ENCODE measurements at places on chromosomes 1 and 21. TPM values are rescaled to one million over a fixed set of nuclear protein-coding genes. Genes with fewer than 3 reads are reported as not detected.

GRCh38 chr1:95196017-95196416, 38.0 kb upstream of the RWDD3 start:
- DNase-seq = no peak

GRCh38 chr1:156822680-156823079, 6.0 kb upstream of the SH2D2A start:
- no peak for DNase-seq

GRCh38 chr1:195472291-195472690, 1135.9 kb downstream of the KCNT2 start:
- DNase-seq = no peak

DNA sequence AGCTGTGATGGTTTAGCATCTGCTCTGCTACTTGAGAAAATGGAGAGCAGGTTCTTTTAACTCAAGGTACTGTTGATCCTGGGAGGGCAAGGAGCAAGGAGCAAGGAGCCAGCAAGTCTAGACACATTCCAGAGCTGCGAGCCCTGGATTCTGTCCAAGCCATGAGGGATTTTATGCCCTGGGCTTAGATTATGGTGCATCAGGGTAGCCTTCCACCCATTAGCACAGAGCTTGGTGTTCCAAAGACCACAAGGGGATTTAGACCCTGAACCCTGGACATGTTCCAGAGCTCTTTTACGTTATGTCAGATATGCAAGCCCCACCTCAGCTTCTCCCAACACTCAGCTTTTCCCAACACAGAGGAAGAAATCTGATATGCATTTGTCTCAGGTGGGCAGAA, 2.0 kb upstream of the OR14I1 start:
- no peak for DNase-seq

DNA sequence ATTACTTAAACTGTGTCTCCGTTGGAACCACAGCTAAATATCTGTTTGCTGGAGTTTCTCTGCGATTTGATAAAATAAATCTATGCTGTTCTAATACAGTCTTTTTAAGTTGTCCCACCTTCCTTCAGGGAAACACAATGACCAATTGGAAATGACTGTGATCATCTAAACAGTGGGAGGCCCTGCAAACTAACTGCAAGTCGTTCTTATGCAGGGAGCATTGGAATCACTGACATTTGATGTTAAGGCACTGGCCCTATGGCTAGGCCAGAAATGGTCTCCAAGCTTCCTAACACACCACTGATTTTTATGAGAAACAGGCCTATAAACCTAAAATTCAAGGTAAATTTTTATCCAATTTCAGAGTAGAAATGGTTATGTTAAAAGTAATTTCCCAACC, 645.2 kb downstream of the LMO4 start:
- no peak for DNase-seq

DNA sequence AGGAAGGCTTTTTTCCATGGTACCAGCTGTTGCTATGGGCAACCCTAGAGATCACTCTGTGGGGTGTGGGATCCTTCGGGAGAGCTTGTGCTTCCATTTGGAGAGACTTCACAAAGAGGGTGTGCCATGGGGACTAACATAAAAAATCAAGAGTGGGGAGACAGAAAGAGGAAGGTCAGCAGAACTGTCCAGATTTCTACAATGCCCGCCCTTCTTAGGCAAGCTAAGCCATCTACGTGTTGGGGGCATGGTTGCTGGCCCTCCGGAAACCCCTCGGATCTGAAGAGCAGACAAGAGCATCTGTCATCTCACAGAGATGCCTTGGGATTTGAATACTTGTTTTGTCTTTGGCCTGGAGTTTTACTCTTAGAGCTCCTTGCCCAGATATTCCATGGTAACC, 83.9 kb upstream of the ZNF648 start:
- DNase-seq = no peak

- no peak for DNase-seq
These were observed 1.3 kb downstream of the PLD5 start for GRCh38 chr1:242522996-242523718.

DNA sequence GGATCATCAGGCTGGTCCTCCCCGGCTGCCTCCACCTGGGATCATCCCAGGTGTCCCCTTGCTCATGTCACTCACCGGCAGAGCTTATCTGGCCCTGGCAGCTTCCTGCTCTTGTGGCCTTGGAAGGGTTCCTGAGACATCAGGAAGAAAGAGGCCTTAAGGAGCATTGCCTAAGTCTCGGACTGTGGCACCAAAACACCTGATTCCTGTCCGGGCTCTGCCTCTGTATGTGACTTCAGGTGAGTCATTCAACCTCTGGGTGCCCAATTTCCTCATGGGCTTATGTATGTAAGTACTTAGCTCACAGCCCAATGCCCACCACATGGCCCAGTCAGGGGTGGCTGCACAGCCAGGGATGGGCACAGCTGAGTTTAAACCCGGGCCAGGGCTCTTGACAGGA, 255.9 kb upstream of the VAMP3 start:
- DNase-seq = no peak

DNA sequence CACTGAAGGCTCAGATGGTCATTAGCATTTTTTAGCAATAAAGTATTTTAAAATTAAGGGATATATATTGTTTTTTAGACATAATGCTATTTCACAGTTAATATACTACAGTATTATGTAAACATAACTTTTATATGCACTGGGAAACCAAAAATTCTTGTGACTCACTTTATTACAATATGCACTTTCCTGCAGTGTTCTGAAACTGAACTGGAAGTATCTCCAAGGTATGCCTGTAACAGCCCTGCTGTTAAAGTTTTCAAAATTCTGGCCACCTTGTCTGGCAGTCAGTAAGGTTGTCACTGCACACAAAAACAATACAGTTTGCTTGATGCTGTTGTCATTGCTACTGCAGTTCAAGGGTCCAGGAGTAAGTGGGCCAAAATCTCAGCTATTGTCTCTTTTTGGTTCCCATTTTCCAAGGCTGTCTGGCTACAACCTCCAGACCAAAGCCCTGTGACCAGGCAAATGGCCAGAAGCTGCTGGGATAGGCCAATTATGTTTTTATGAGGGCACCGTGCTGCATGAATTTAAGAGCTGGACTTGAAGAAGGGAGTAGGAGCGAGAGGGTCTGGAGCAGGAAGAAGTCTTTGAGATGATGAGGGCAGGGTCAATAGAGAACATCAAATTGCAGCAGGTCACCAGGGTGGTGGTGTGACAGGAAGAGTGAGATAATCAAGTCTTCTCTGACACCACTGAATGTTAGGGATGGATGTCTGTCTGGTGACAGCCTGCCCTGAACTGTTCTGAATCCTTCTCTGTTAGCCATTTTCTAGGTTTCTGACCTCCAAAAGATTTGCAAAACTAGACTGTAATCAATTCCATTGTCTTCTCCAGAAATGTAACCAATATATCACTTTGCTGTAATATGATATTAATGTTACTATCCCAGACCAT, 82.3 kb upstream of the CACHD1 start:
- DNase-seq = no peak

GRCh38 chr1:76418531-76418930, 344.0 kb downstream of the ST6GALNAC3 start:
- no peak for DNase-seq

DNA sequence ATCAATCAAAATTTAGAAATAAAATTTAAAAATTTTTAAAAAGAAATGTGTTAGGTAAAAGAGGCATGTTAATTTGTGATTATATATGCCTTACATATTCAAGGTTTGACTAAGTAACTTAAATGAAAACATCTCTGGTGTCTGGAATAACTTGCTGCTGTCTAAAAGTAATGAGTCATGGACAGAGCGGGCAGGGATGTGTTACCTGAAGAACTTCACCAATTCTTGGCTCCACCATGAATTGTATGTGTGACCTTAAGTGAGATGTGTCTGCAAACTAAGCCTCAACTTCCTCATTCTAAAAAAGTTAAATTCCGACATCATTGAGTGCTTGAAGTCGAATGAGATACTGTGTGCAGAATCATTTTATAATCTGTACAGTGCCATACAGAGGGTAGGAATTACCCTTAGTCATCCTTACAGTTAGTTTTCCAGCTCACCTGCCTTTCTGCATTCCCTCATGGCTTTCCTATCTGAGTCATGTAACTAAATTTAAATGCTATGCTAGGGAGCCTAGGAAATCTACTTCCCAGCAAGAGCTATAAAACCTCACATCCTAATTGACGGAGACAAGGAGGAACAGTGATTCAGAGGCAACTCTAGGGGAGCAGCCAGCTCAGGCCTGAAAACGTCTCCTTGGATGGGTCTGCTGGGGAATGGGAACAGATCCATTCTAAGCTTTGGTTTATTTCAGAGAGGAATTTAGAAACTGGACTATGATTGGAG, 100.7 kb upstream of the TSPAN2 start:
- no peak for DNase-seq

- no peak for DNase-seq
These were observed 77.6 kb downstream of the MATN1 start for GRCh38 chr1:30645807-30646206.

- DNase-seq = no peak
These were observed 18.8 kb downstream of the SLC41A1 start for GRCh38 chr1:205794011-205794730.

DNA sequence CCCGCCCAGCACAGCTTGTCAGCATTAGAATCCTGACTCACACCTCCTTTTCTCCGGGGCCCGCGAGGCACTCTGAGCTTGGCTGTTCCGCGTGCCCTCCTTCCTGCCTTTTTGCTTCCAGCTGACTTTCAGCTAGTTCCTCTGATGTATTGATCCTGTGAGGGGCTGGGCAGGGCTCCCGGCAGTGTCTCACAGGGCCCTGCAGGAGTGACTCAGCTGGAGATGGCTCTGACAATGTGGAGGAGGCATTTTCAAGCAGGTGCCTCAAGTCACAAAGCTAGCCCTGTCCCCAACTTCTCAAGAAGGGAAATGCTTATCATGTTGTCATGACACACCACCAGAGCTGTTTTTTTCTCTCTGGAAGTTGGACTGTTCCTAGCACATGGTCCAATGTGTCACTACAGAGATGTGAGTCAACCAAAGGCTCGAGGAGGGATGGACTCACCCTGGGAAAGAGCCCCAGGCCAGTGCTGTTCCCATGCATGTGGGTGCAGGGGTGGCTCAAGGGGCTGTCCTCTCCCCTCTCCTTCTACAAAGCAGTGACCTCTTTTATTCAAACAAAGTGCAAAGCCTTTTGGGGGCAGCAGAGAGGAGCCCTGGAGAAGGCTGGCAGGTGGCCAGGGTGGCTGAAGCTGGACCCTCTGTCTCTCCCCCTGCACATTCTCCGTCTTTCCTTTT, 30.6 kb downstream of the SYT6 start:
- DNase-seq = no peak

DNA sequence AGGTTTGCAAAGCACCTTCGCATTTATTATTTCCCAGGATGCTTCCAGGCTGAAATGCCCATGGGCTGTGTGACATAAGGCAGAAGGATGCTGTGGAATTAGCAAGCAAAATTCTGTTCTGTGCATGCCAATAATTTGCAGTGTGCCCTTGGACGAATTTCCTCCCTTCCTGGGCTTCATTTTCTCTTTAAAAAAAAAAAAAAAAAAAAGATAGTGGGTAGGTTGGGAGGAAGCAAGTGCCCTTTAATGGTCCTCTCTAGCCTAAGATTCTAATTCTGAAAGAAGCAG, 2.5 kb upstream of the ID3 start:
- DNase-seq = no peak

GRCh38 chr1:241610056-241610815, 29.9 kb downstream of the CHML start:
- DNase-seq = no peak

- DNase-seq = no peak
These were observed 3.7 kb downstream of the SCMH1 start for GRCh38 chr1:41238311-41238988.

- DNase-seq = peak; percentile 33
These were observed 14.0 kb downstream of the SLC66A1 start for GRCh38 chr1:19325958-19326747.

GRCh38 chr1:240287722-240288121, 196.0 kb downstream of the FMN2 start:
- DNase-seq = no peak

DNA sequence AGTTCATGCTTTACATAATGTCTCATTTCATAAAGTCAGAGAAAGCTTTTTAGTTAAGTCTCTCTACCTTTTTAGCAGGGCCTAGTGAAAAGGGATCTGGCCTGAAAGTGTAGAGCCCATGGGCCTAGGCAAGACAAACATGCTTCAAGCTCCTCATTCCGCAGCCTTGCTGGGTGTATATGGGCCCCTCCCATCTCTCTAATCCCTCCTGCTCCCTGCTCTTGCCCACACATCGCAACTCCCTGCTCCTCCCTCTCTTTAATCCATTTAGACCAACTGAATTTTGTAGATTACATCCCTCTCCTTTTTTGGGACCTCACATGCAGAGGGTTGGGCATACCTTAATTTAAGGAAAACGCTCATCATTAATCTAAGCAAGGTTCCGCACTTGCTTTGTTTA, 42.3 kb upstream of the CCDC190 start:
- DNase-seq = no peak

DNA sequence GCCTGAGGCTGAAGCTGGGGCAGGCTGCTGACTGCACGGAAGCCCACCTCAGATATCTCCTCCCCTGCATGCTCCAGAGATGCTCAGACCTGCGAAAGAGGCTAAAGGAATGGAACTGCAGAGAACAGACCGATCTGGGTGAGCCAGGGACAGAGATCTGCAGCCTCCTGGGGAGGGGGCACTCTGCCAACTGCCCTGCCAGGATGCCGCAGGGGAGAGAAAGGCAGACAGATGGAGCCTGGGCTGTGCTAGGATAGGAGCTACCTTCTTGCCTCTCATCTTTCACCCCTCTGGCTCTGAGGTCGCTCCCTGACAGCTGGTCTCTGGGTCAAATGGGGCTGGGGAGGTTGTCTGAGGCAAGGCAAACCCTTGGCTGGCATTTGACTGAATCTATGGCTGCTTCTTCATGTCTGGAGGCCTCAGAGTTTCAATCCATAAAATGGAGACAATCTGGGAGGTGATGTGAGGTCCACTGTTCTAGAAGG, 238.2 kb downstream of the GRIK3 start:
- DNase-seq = no peak

- DNase-seq = no peak
These were observed 4.5 kb downstream of the TTC24 start for GRCh38 chr1:156583821-156584622.

- DNase-seq = no peak
These were observed 128.4 kb upstream of the MROH9 start for GRCh38 chr1:170806961-170807360.

- no peak for DNase-seq
These were observed 106.1 kb downstream of the SIM2 start for GRCh38 chr21:36804874-36805611.

TRNP1 gene
- total RNA-seq = 31.7 TPM

CFAP74 gene
- not detected for total RNA-seq

BRDT gene
- not detected for total RNA-seq

ATP1A2 gene
- total RNA-seq = 210 TPM

TEX38 gene
- total RNA-seq = not detected

CHI3L1 gene
- 0.32 TPM for total RNA-seq

ANGEL2 gene
- total RNA-seq = 17.1 TPM

PWP2 gene
- total RNA-seq = 8.6 TPM

AMPD1 gene
- total RNA-seq = not detected

GPR137B gene
- 27.5 TPM for total RNA-seq

PERM1 gene
- total RNA-seq = 170 TPM

PRDM15 gene
- 3.8 TPM for total RNA-seq
